ENCODE measurements at places on chromosomes 1 and 21.

DNA sequence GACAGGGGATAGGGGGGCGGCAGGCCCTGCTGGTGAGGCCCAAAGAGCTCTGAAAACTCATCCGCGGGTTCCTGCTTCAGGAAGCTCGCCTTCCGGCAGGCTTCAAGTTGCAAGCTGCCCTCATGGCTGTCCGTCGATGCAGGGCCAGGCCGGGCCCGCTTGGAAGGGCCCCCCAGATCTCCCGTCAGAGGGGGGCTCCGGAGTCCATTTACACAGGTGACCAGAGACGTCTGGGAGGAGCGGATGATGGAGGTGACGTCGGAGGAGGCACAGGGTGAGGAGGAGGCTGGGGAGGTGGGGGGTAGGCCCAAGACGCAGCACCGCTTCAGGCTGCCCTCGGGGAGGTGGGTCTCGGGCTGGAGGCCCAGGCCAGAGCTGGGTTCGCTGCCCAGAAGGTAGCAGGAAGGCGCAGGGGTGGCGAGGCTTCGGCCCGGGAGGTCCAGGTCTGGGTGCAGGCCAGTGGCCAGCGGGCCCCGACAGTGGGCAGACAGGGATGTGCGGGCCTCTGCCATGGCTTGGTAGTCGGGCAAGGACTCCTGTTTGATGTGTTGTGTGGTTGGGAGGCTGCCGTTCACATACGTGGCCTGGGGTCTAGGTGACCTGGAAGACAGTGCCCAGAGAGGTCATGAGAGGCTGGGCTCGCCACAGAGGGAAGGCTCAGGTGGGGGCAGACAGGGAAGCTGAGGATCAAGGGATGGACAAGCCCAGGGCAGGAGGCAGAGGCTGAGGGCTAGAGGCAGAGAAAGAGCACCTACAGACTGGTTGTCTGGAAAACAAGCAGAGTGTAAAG lies 135.4 kb downstream of the DMRTB1 start:
- no peak for DNase-seq

DNA sequence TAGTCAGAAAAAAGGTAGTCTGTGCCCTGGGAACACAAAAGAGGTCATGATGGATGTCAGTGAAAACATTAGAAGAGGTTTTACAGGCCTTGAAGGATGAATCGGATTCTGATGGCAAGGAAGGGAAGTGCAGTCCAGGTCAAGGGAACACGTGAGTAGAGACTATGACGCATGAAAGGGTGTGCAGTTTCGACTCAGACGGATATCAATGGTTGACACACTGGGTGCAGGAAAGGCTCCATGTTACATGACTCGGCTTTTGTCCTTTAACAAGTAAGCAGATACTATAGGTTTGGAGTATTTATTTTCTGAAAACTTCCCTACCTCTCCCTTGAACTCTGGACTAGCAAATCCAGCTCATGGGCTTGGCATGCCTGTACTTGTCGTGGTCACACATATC lies 55.3 kb downstream of the SEC16B start:
- no peak for DNase-seq

DNA sequence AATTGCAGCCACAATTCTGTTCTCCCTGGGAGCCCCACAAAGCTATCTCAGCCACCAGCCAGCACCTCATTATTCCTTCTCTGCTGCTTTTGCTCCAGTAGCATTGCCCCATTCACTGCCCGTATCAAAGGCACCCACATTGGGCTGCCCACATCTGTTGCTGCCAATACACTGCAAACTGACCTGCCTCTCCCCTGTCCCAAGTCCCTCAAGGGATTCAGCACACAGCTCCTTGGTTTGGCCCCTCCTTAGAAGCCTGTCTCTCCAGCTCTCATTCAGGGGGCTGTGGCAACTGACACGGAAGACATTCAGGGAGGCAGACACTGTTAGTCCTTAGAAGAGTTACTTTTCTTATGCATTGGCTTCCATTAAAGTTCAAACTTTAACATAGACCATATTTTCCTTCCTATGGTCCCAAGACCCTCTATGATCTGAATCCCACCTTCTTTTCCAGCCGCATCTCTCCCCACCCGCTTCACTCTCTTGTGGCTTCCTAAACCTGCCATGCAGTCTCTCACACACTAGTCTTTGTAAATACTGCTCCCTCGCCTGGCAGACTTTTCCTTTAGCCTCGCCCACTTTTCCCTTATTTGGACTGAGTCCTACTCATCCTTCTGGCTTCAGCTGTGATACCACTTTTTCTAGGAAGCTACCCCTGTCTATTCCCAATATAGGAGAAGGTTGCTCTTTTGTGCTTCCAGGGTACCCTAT lies 19.3 kb upstream of the KLHDC8A start:
- DNase-seq, result no peak

- peak; percentile 32 for DNase-seq
Measured at GRCh38 chr1:112704934-112705627, 1.8 kb downstream of the RHOC start.

DNA sequence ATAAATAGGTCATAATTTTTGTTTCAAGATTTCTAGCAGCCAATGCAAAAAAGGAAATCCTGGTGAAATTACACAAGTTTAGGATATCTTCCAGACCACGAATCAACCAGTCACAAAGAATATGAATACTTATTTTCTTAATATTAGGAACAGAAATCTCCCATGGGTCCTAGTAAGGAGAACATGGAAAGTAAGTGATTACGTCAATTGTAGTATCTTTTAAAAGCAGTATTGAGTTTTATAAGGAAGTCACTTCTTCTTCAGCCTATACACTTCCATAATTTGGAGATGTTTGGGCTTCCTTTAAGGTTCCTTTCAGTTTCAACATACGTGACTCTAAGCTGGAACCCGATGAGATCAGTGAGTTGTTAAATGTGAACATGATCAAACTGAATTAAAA lies 534.5 kb downstream of the USP25 start:
- DNase-seq, result no peak
